Activated T-cell treated with anti-CD3 and anti-CD28 coated beads, Interleukin-2, amount 50 U/mL, for 72 hours (primary cell): ENCODE measurements at places on chromosomes 4 and X. TPM values are rescaled to one million over a fixed set of nuclear protein-coding genes. Genes with fewer than 3 reads are reported as not detected.

DNA sequence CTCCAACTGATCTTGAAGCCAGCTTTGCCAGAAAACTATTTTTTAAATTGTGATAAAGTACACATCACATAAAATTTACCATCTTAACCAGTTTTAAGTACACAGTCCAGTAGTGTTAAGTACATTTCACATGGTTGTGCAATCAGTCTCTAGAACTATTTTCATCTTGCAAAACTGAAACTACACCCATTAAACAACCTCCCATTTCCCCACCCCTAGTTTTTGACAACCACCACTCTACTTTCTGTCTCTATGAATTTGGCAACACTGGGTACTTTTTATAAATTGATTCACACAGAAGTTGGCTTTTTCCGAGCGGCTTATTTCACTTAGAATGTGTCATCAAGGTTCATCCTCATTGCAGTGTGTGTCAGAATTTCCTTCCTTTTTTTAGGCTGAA, 31.0 kb downstream of the TRPC5 start:
- no peaks in the 10 kb centered on the region for H3K36me3 ChIP-seq
- no peak overlapping the region for H3K27ac ChIP-seq
- DNase-seq = no peak

The BCORL1 gene
- total RNA-seq = 9.9 TPM

DNA sequence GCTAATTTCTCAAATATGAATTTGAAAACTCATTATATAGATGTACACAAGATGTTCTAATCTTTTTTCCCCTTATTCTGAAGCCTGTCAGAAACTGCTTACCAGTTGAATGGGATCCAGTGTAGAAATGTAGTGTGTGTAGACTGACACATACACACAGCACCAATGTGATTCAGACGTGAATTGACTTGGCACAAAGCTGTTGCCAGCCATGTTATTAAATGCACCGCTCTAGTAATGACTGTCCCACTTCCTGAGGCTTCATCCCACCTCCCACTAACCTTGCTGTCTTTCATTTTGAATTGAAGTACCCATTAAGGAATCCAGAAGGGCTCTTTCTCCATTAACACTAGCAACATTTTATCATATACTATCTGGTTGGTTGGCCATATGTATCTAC, 146.6 kb downstream of the PPA2 start:
- H3K4me3 ChIP-seq = no peak overlapping the region
- H3K27me3 ChIP-seq = no peaks in the 10 kb centered on the region
- H3K27ac ChIP-seq = no peak overlapping the region
- H3K4me1 ChIP-seq = peaks cover 13% of the 10 kb centered on the region
- H3K36me3 ChIP-seq = no peaks in the 10 kb centered on the region

The PITX2 gene
- not detected for total RNA-seq

The ZBTB49 gene
- 8.2 TPM for total RNA-seq

GRCh38 chr4:107423677-107424405, 296.2 kb downstream of the PAPSS1 start:
- DNase-seq = no peak
- H3K4me1 ChIP-seq = no peaks in the 10 kb centered on the region
- no peak overlapping the region for H3K4me3 ChIP-seq

The MAOA gene
- total RNA-seq = 13.2 TPM

- no peak overlapping the region for H3K27ac ChIP-seq
- no peak for DNase-seq
- H3K36me3 ChIP-seq = peaks cover 2% of the 10 kb centered on the region
Observed at GRCh38 chrX:136823175-136823574, 42.4 kb upstream of the ARHGEF6 start.

DNA sequence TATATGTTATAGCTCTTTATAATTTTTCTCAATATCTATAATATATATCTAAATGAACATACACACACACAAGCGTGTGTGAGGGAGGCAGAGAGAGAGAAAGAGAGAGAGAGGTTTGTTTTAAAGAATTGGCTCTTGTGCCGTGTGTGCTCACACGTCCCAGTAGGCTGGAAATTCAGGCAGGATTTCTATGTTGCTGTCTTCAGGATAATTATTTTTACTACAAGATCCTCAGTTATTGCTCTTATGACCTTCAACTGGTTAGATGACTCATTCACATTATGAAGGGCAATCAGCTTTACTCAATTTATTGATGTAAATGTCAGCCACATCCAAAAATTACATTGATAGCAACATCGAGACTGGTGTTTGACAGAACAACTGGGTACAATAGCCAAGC, 1520.7 kb upstream of the PCDH7 start:
- no peaks in the 10 kb centered on the region for H3K27me3 ChIP-seq
- H3K4me1 ChIP-seq = no peaks in the 10 kb centered on the region
- DNase-seq = no peak
- no peaks in the 10 kb centered on the region for H3K36me3 ChIP-seq
- no peak overlapping the region for H3K4me3 ChIP-seq

The DCAF12L2 gene
- not detected for total RNA-seq

GRCh38 chrX:23773601-23774175, 9.3 kb upstream of the SAT1 start:
- peak; percentile 28 for DNase-seq
- H3K36me3 ChIP-seq = no peaks in the 10 kb centered on the region
- H3K27ac ChIP-seq = peak overlapping the region; percentile 97
- H3K4me1 ChIP-seq = peaks cover 14% of the 10 kb centered on the region
- H3K4me3 ChIP-seq = peak overlapping the region; percentile 68
- H3K27me3 ChIP-seq = no peaks in the 10 kb centered on the region

- no peak for DNase-seq
- H3K27me3 ChIP-seq = no peaks in the 10 kb centered on the region
- H3K4me3 ChIP-seq = peak overlapping the region; percentile 69
Observed at GRCh38 chr4:100895556-100896197, 377.9 kb upstream of the EMCN start.

GRCh38 chr4:184122631-184123408, 94.9 kb downstream of the ENPP6 start:
- no peaks in the 10 kb centered on the region for H3K4me1 ChIP-seq
- H3K27me3 ChIP-seq = peaks cover 46% of the 10 kb centered on the region
- H3K4me3 ChIP-seq = no peak overlapping the region
- H3K36me3 ChIP-seq = no peaks in the 10 kb centered on the region
- H3K27ac ChIP-seq = no peak overlapping the region
- no peak for DNase-seq

DNA sequence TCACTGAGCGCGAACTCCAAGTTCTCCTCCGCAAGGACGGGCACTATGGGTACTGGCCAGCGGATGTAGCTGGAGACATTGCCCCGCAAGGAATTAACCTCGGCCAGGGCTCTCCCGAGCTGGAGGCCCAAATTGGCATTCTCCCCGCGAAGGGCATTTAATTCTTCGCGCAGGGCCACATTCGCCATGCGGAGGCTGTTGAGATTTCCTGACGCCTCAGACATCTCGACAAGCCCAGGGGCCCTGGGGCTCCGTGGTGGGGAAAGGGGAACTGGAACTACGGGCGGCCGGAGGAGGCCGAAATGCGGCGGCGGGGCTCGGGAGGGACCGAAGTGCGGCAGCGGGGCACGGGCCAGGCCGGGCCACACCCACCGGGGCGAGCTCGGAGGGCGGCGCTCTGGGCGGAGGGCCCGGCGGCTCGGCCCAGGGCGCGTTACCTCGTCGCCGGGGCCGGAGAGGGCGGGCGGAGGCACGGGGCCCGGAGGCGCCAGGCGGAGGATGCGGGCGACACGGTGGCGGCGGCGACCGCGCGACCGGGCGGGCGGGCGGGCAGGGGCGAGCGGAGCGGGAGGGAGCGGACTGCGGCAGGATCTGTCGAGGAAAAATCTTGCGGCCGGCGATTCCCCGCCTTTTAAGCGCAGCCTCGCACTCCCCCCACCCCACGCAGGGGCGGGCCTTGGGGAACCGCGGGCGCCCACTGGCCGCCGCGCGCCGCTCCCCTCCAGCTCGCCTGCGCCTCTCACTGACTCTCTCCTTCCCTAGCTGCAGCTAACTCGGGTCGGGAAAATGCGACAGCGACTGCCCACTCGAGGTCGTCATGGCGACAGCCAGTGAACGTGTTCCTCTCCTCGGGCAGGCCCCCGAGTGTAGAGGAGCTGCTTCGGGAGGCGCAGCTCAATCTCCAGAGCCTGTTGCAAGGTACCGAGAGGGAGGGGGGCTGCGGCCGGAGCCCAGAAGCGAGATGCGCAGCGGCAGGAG, at the start of gene RTL5:
Gene RTL5, minus strand, starts transcription at position 599 of the 978 bp plus-strand sequence.
- H3K27ac ChIP-seq = no peak within 1 kb of the TSS
- H3K4me1 ChIP-seq = no peaks in the 10 kb centered on the region
- H3K36me3 ChIP-seq = no peaks in the 10 kb centered on the region
- peak; percentile 35 for DNase-seq
- peaks cover 79% of the 10 kb centered on the region for H3K27me3 ChIP-seq

- H3K27ac ChIP-seq = no peak overlapping the region
- no peak overlapping the region for H3K4me3 ChIP-seq
- no peaks in the 10 kb centered on the region for H3K36me3 ChIP-seq
- DNase-seq = peak; percentile 26
- H3K4me1 ChIP-seq = no peaks in the 10 kb centered on the region
Observed at GRCh38 chrX:118807151-118808017, 16.2 kb upstream of the ZCCHC12 start.

DNA sequence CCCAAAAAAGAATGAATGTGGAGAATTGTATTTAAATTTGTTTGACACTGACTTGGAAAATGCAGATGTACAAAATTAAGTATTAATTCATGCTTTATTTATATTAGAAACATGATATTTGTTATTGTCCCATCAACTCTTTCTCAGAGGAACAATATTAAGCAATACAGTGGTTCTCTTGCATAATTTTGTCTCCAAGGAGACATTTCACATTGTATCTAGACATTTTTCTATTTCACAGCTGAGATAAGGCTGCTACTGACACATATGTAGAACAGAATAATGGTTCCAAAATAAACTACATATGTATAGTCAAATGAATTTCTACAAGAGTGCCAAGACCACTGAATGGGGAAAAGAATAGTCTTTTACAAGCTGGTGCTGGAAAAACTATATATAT, 427.9 kb upstream of the SPANXN1 start:
- H3K4me1 ChIP-seq = no peaks in the 10 kb centered on the region
- no peak overlapping the region for H3K27ac ChIP-seq
- H3K27me3 ChIP-seq = no peaks in the 10 kb centered on the region
- DNase-seq = no peak
